EH (cell line): ENCODE measurements at places on chromosomes 1 and 21.

GRCh38 chr21:36023092-36023480, 37.2 kb downstream of the SETD4 start:
- DNase-seq = peak; percentile 15

- no peak for DNase-seq
These were observed 172.6 kb downstream of the ZZZ3 start for GRCh38 chr1:77509898-77510297.

- DNase-seq = no peak
These were observed 595 bp downstream of the EXOC8 start for GRCh38 chr1:231337043-231337471.

DNA sequence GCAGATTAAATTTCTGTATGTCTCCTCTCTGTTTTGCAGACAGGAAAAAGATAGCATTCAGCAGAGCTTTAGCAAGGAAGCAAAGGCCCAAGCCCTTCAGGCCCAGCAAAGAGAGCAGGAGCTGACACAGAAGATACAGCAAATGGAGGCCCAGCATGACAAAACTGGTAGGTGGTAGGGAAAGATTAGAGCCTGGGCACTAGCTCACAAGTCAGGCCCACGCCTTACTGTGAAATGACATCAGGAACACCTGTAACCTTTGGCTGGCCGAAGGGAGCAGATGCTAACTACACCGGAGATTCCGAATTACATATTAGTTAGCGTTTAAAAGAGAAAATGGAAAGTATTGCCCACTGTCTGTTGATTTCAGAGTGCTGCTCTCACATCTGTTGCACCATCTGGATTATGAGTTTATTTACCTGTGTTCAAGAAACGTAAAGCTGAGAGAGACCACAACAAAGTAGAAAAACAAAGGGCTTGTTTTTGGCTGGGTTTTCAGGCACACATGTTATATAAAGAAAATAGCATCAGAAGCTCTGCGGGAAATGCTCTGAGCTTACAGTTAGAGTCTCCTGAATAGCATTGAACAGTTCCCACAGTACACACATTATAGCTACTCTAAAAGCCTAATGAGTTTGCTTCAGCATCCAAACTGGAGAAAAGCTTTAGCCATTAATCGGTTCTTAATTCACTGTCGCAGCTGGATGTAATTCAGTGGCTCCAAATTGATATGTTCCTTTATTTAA, 160.0 kb downstream of the SDCCAG8 start:
- no peak for DNase-seq

- DNase-seq = no peak
These were observed 898.6 kb downstream of the AMY1C start for GRCh38 chr1:104648269-104648691.

DNA sequence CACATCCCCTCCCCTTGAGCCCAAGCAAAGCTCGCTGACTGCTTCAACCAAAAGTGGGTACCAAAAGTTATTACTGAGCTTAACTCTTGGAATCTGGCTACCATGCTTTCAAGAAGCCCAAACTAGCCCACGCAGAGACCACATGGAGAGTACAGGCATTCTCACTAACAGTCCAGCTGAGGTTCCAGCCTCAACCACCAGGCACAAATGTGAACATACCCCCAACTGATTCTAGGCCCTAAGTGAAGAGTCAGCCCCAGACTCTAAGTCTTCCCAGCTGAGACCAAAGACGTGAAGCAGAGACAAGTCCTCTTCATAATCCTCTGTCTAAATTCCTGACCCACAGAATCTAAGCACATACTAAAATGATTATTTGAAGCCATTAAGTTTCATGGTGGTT, 36.8 kb downstream of the EVI5 start:
- no peak for DNase-seq

DNA sequence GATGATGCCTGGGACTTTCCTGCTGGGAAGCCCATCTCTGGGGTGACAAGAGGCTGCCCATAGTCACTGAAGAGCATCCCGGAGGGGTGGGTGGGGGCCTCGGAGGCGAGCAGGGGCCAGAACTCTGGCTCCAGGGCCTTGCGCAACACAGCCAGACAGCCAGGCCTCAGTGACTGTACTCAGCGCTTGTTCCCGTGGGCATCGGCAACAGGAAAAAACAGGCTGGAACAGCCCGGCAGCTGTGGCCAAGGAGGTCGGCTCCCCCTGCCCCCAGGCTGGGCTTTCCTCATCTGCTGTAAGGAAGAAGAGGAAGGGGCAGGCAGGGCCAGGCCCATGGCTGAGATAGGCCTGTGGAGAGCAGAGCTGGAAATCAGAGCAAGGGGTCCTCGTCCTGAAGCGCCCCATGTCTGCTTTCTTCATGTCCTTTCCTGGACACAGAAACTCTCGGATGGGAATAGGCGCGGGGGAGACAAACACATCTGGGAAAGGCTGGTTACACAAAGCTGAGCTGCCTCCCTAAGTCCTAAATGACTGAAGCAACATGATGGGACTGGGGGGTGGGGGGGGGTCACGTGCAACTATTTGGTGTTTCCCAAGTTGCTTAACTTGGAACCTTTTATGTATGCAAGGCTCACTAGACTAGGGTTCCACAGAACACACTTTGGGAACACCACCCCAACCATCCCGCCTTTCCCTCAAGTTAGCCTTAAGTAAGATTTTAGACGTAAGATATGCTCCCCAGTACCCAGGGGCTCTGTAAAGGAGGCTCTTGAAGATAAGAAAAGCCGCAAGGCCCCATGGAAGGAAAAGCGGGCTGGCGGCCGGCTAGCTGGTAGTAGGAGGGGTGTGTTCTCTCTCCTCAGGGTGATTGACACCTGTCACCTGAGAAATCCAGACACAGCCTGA, 30.7 kb downstream of the HSPG2 start:
- DNase-seq = peak; percentile 46

GRCh38 chr1:226870401-226871279, at the start of gene PSEN2:
TSS of gene PSEN2 (plus strand) at chr1:226870616. CDS start at chr1:226881908, 11,292 bp downstream.
- DNase-seq = peak; percentile 67
